ENCODE measurements at places on chromosomes 6 and 20. TPM values are rescaled to one million over a fixed set of nuclear protein-coding genes. Genes with fewer than 3 reads are reported as not detected.

CD40 gene
- total RNA-seq, result 5.3 TPM

GRCh38 chr6:131488780-131489179, 84.2 kb upstream of the ARG1 start:
- H3K4me3 ChIP-seq, result no peak overlapping the region
- H3K36me3 ChIP-seq, result no peaks in the 10 kb centered on the region
- no peak for DNase-seq
- no peak overlapping the region for H3K27ac ChIP-seq
- H3K27me3 ChIP-seq, result no peaks in the 10 kb centered on the region

PCED1A gene
- total RNA-seq, result 51.1 TPM

CD24 gene
- total RNA-seq, result 11.5 TPM

GRCh38 chr6:147677647-147678046, 169.2 kb downstream of the SAMD5 start:
- H3K4me3 ChIP-seq, result no peak overlapping the region
- H3K36me3 ChIP-seq, result no peaks in the 10 kb centered on the region
- no peaks in the 10 kb centered on the region for H3K4me1 ChIP-seq
- no peak for DNase-seq

DNA sequence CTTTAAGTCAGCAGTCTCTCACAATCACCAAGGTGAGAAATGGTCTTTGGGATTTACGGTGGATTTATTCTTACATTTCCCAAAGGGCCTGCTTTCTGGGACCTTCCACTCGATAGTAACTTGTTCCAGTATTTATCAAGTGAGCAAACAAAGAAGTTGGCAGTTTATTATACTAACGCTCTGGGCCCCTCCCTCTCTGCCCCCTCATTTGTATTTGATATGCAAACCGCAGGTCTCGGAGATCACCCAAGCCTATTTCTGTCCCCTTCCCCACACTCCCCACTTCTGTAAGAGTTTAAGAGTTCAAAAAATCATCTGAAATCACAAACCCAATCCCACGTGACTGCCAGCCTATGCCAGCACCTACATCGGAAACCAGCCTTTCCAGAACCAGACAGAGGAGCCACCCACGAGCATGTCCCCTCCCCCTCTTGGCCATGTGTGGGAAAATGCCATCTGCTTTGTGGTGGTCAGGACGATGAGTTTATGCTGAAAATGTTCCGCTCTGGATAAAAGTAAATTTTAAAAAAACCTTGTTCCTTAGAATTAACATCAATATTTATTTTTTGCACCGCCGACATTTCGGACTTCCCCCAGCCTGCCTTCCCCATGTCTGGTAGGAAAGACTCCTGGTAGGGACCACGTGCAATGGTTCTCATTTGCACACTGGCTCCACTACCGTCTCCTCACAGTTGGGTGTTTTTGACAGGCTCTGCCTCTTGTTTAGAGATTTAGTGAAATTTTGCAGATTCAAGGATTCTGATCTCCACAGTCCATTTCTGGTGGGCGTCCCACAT, 281.0 kb downstream of the TFAP2C start:
- no peaks in the 10 kb centered on the region for H3K36me3 ChIP-seq
- DNase-seq, result no peak
- no peak overlapping the region for H3K27ac ChIP-seq

DNA sequence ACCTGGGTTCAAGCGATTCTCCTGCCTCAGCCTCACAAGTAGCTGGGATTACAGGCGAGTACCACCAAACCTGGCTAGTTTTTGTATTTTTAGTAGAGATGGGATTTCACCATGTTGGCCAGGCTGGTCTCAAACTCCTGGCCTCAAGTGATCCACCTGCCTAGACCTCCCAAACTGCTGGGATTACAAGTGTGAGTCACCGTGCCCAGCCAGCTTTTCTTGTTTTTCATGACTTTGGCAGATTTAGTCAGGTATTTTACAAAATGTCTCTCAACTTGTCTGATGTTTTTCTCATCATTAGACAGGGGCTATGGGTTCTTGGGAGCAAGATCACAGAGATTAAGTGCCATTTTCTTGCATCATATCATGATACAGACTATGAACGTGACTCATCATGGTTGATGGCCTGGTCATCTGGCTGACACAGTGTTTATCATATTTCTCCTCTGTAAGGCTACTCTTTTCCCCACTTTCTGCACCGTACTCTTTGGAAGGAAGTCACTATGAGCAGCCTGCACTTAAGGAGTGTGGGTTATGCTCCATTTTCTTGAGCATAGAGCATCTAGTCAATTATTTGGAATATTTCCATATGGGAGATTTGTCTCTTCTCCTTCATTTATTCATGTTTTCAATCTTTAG, 67.8 kb downstream of the RNF182 start:
- H3K27ac ChIP-seq, result no peak overlapping the region
- H3K4me3 ChIP-seq, result no peak overlapping the region
- no peak for DNase-seq
- no peaks in the 10 kb centered on the region for H3K36me3 ChIP-seq
- H3K4me1 ChIP-seq, result no peaks in the 10 kb centered on the region
- no peaks in the 10 kb centered on the region for H3K27me3 ChIP-seq

GRCh38 chr6:36850021-36850420, 10.8 kb upstream of the CPNE5 start:
- H3K27me3 ChIP-seq, result no peaks in the 10 kb centered on the region
- H3K36me3 ChIP-seq, result no peaks in the 10 kb centered on the region
- DNase-seq, result no peak
- peak overlapping the region; percentile 8 for H3K27ac ChIP-seq

DNA sequence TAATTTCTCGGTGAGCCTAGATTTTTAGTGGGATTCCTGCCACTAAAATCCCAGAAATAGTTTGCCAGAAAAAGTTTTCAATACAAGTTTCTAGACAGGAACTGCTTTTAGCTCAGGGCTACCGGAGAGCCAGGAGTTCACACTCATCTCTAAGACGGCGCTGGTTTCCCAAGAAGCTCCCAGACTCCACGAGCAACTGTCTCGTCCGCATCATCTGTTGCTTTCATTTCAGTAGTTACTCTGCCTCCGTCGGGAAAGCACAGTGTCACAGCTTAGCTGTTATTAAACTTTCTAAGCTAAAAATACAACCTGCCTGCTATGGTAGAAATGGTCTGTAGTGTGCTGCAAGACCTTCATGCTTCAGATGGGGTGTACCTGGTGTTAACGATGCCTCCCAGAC, 197.3 kb upstream of the SNX9 start:
- H3K27me3 ChIP-seq, result no peaks in the 10 kb centered on the region
- no peaks in the 10 kb centered on the region for H3K4me1 ChIP-seq
- no peak for DNase-seq
- H3K4me3 ChIP-seq, result no peak overlapping the region
- no peaks in the 10 kb centered on the region for H3K36me3 ChIP-seq
- no peak overlapping the region for H3K27ac ChIP-seq

DNA sequence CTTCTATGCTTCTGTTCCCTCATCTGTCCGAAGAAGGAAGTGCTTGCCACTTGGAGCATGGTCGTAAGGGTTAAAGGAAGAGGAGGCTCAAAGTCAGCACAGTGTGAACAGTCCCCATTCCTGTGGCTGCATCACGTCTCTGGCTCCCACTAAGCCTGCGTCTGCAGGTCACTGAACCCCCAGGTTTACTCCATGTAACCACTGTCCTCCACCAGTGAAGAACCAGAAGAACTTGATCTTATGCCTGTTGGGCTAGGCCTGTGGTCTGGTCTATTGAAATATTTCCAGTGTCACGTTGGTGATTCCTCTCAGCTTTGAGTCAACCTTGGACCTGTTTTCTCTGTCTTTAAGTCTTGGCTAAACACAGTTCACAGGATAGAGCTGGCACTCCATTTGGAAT, 45.9 kb upstream of the SCP2D1 start:
- no peak for DNase-seq
- H3K27ac ChIP-seq, result no peak overlapping the region
- H3K36me3 ChIP-seq, result no peaks in the 10 kb centered on the region
- H3K4me1 ChIP-seq, result no peaks in the 10 kb centered on the region

- H3K4me3 ChIP-seq, result no peak overlapping the region
- no peak for DNase-seq
- H3K27me3 ChIP-seq, result no peaks in the 10 kb centered on the region
- no peak overlapping the region for H3K27ac ChIP-seq
- no peaks in the 10 kb centered on the region for H3K36me3 ChIP-seq
These were observed 119.7 kb downstream of the MYLK4 start for GRCh38 chr6:2630891-2631571.

DNA sequence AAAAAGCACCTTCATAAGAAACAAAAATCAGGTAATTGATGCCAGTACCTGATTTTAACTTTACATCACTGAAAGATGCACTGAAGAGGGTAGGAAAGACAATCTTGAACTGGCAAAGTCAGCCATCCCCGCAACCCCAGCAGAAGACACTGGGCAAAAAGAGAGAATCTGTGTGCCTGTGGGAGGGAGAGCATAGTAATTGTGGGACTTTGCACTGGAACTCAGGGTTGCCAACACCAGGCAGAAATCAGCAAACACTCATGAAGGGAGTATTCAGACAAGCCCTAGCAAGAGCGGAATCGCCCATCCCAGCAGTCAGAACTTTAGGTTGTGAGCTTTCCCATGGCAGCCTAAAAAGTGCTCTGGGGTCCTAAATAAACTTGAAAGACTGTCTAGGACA, 344.6 kb upstream of the GJE1 start:
- no peak overlapping the region for H3K27ac ChIP-seq
- no peaks in the 10 kb centered on the region for H3K4me1 ChIP-seq
- DNase-seq, result no peak
- H3K36me3 ChIP-seq, result no peaks in the 10 kb centered on the region
- no peaks in the 10 kb centered on the region for H3K27me3 ChIP-seq

DNA sequence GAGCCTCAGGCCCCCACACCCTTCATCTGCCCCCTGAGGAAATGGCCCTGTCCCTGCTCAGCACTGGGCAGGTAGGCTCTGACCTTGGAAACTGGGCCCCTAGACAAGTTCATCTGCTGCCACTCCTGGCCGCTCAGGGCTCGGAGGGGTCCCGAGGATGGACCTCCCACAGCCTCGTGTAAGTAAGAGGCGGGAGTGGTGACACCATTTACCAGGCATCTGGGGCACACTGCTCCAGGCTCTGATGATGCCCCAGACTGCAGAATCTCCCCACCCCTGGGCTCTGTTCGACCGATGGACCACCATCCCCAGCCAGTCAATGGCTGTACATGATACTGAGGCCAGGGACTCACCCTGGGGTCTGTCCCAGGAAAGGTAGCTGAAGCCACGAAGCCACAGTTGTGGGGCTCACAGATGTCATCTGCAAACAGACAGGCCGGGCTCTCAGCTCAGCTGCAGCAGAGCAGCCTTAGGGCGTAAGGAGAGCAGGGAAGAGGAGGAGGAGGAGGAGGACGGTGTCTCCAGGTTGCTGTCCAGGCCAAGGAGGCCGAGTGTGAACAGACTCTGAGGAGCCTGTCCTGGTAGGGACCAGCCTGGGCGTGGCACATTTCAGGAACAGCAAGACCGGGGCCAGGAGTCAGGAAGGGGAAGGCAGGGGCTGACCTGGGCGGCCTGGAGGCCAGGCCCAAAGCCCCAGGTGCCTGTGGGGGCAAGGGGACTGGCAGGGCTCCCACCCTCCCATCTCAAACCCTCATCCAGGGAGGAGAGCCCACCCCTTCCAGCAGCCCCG, 300.4 kb downstream of the TAF4 start:
- H3K27me3 ChIP-seq, result no peaks in the 10 kb centered on the region
- H3K4me1 ChIP-seq, result peaks cover 7% of the 10 kb centered on the region
- no peak for DNase-seq
- H3K36me3 ChIP-seq, result no peaks in the 10 kb centered on the region
- no peak overlapping the region for H3K27ac ChIP-seq

CD109 gene
- 5.4 TPM for total RNA-seq

DNA sequence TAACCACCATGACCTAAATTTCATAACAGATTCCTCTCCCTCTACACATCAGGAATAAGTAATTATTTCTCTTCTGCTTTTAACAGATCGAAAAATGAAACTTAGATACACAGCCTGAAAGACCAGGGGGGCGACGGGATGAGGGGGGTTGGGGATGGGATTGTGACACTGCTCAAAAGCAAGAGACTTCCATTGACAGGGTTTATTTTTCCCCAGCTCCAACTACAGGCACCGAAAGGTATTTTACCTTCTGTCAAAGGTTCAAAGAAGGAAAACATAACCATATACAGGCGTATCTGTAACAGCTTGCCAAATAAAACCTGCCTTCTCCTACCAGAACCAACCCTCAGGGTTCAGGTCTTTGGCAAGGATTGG, 1.3 kb downstream of the EPHA7 start:
- H3K27ac ChIP-seq, result no peak overlapping the region
- peaks cover 10% of the 10 kb centered on the region for H3K4me1 ChIP-seq
- peak overlapping the region; percentile 62 for H3K4me3 ChIP-seq
- no peaks in the 10 kb centered on the region for H3K36me3 ChIP-seq
- DNase-seq, result no peak
- H3K27me3 ChIP-seq, result no peaks in the 10 kb centered on the region

LRRC73 gene
- 29.3 TPM for total RNA-seq

DNA sequence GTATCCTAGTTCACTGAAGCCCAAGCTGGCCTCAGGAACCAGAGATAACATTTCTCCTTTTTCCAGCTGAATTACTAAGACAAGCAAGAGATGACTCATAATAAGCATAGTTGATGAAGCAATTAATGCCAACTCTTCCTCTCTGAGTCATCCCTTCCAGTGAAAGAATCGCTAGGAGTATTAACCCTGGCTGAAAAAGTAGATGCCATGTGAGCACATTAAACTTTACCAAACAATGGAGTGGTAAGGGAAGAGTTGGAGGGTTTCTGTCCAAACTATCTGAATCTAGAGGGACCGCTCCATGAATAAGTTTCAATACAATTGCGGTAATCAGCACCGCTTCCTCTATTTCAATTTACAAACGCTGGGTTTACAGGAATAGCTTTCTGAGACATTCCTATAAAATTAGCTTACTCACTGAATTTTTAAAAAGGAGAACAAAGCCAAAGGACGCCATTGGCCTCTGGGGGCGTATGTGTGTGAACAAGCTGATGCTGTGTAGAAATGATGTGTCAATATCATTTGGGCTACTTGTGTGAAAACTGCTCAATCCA, 48.3 kb downstream of the ATXN1 start:
- no peaks in the 10 kb centered on the region for H3K36me3 ChIP-seq
- no peak overlapping the region for H3K4me3 ChIP-seq
- H3K4me1 ChIP-seq, result peaks cover 5% of the 10 kb centered on the region
- no peaks in the 10 kb centered on the region for H3K27me3 ChIP-seq
- H3K27ac ChIP-seq, result peak overlapping the region; percentile 36
- DNase-seq, result no peak

TTLL9 gene
- total RNA-seq, result 8.7 TPM

GRCh38 chr6:89298680-89299465, 16.2 kb downstream of the GABRR2 start:
- no peak overlapping the region for H3K27ac ChIP-seq
- H3K27me3 ChIP-seq, result no peaks in the 10 kb centered on the region
- H3K4me3 ChIP-seq, result no peak overlapping the region
- no peaks in the 10 kb centered on the region for H3K4me1 ChIP-seq

DNA sequence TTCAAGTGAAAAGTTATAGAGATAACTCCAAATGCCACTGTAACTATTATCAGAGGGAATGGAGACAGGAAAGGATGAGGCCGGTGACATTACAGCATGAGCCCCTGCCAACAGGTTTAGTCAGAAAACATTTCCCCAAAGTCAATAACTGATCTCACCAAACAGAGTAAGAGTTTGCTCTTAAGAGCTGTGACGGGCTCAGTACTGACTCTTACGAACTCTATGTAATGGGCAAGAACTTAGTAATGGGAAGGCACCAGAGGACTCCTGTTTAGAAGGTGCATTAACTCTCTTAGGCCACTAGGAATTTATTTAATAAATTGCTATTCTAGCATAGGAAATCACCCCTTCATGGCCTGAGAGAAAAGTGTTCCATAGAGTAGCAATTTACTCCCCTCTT, 76.8 kb downstream of the SAMD5 start:
- no peaks in the 10 kb centered on the region for H3K27me3 ChIP-seq
- no peak for DNase-seq
- H3K4me1 ChIP-seq, result no peaks in the 10 kb centered on the region
- H3K27ac ChIP-seq, result no peak overlapping the region

- no peak for DNase-seq
- H3K27me3 ChIP-seq, result no peaks in the 10 kb centered on the region
- H3K27ac ChIP-seq, result no peak overlapping the region
- H3K4me1 ChIP-seq, result no peaks in the 10 kb centered on the region
- no peaks in the 10 kb centered on the region for H3K36me3 ChIP-seq
These were observed 9.7 kb downstream of the TOP1 start for GRCh38 chr20:41038149-41038877.
